ENCODE measurements at places on chromosomes 7 and 10. TPM values are rescaled to one million over a fixed set of nuclear protein-coding genes. Genes with fewer than 3 reads are reported as not detected.

KIAA1217 gene
- total RNA-seq: 3.4 TPM

IKZF1 gene
- not detected for total RNA-seq

LIPM gene
- not detected for total RNA-seq

ADCY1 gene
- total RNA-seq: 0.33 TPM

CYP2C8 gene
- not detected for total RNA-seq

NPC1L1 gene
- under 0.01 TPM for total RNA-seq

SPAM1 gene
- not detected for total RNA-seq

GIMAP7 gene
- not detected for total RNA-seq

EPO gene
- not detected for total RNA-seq

ASB10 gene
- total RNA-seq: not detected

PLOD3 gene
- 110 TPM for total RNA-seq

EN2 gene
- total RNA-seq: not detected

CDC14C gene
- total RNA-seq: not detected

EGR2 gene
- total RNA-seq: 1.6 TPM

TAF3 gene
- total RNA-seq: 2.0 TPM

ACBD7 gene
- total RNA-seq: 4.5 TPM

CRYGN gene
- 0.25 TPM for total RNA-seq

AOAH gene
- total RNA-seq: not detected

Data from uterine smooth muscle cell (primary cell).